ENCODE measurements at places on chromosomes 16 and 17.

DNA sequence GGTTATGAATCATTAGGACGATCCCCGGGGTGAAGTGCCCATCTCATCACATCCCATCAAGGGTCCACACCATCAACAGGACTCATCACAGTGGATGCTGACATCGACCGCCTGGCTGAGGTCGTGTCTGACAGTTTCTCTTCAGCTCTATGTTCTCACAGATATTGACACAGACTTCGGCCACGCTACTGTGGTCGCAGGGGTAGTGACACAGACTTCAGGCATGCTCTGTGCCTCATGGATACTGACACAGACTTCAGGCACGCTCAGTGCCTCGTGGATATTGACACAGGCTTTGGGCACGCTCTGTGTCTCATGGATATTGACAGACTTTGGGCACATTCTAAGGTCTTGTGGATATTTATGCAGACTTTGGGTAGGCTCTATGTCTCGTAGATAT, 50.1 kb downstream of the KLHDC4 start:
- DNase-seq, result no peak

GRCh38 chr16:27430512-27430911, 28.5 kb downstream of the IL21R start:
- DNase-seq, result no peak

- DNase-seq, result no peak
Measured at GRCh38 chr16:79762217-79762616, 161.7 kb upstream of the MAF start.

- DNase-seq, result no peak
Measured at GRCh38 chr17:48144976-48145798, 37.6 kb downstream of the SNX11 start.

- no peak for DNase-seq
Measured at GRCh38 chr16:31083981-31084380, 4.8 kb downstream of the PRSS53 start.

DNA sequence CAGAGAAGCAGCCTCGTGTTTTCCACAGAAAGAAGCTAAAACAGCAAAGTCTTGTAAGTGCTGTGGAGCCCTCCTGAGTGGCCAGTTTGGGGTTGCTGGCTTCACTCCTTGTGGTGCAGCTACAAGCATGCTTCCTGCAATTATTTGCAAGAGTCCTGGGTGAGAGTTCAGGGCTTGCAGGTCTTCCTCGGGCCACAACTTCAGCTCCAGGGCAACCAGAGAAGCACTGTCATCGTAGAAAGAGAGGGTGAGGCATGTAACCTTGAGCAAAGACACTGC, 37.9 kb downstream of the SHISA6 start:
- DNase-seq, result no peak

GRCh38 chr16:71254832-71255525, 24.5 kb upstream of the HYDIN start:
- DNase-seq, result no peak

- DNase-seq, result no peak
Measured at GRCh38 chr17:78173097-78173715, 4.8 kb downstream of the SYNGR2 start.

GRCh38 chr16:13503960-13504635, 415.9 kb upstream of the ERCC4 start:
- no peak for DNase-seq

DNA sequence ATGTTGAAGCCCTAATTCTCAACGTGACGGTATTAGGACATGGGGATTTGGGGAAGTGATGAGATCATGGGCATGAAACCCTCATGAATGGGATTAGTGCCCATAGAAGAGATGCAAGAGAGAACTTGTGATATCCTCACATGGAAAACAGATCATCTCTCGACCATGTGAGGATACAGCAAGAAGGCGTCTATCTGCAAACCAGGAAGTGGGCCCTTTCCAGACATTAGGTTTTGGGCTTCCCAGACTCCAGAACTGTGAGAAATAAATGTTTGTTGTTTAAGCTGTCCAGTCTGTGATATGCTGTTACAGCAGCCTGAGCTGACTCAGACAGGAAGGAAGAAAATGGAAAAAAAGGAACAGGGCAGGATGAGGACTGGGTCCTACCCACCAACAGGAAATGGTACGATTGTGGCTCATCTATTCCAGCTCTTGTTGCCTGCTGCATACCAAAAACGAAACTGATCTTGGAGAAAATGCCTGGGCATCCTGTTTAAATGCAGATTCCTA, 21.9 kb upstream of the SSTR2 start:
- DNase-seq, result no peak

DNA sequence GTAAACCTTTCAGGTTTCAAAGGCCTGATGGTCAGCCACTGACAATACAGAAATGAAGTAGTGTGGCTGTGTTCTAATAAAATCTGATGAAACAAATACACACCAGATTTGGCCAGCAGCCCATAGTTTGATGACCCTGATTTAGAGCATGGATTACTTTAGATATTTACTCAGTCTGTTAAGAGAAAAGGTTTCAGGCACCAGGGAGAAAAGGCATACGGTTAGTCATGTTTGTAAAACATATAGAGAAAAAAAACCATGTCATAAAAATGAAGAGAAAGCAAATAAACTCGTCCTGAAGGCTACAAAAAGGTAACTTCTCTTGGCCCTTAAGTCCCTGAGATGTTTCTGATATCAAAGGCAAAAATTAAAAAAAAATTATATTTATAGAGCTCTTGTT, 112.1 kb downstream of the ADAMTS18 start:
- no peak for DNase-seq

- no peak for DNase-seq
Measured at GRCh38 chr16:2734844-2735515, 15.0 kb upstream of the PRSS27 start.

DNA sequence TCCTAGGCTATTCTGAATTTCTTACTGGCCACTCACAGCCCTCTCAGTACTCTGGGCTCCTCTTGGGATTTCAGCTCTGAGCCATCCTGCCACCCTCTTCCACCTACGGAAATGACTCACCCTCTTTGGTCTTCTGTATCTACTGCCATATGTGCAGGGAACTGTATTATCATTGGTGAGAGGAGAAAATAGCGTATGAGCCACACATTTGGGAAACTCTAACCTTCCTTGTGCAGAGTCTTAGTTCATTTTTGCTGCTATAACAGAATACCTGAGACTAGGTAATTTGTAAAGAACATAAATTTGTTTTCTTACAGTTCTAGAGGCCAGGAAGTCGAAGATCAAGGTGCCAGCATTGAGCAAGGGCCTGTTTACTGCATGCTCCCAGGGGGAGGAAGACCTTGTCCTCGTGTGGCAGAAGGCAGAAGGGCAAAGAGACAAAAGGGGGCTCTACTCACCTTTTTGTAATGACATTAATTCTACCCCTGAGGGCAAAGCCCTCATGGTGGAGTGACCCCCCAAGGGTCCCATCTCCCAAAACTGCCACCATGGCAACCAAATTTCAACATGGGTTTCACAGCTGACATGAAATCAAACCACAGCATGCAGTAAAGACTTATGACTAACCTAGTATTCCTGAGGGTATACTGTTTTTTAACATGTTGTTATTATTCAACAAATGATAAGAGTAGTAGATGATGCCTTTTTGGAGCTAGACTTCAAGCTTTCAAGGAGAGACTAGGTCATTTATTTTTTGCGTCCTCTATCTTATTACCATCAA, 191.8 kb downstream of the PRKCA start:
- peak; percentile 40 for DNase-seq

DNA sequence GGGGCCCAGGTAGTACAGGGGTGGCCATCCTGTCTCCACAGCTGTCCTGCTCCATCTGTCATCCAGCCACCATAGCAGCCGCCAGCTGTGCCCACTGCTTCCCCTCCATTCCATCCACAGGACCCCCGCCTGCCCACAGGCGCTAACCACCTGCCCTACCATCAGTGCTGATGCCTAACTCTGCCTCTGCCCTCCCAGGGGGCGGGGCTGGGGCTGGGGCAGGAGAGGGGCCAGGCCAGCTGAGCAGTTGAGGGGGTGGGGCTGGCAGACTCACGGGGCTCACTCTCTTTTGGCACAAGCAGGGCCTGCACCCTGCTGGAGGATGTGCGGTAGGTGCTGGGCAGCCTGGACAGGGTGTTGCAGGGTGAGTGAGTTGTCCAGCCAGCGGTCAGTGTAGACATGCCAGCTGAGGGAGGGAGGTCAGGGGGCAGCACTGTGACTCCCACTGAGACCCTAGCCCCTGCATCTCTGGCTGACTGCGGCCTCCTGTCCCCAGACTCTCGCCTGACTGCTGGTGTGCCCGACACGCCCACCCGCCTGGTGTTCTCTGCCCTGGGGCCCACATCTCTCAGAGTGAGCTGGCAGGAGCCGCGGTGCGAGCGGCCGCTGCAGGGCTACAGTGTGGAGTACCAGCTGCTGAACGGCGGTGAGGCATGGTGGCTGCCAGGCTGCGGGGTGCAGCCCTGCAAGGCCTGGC, 9.6 kb downstream of the GALK1 start:
- DNase-seq, result no peak

DNA sequence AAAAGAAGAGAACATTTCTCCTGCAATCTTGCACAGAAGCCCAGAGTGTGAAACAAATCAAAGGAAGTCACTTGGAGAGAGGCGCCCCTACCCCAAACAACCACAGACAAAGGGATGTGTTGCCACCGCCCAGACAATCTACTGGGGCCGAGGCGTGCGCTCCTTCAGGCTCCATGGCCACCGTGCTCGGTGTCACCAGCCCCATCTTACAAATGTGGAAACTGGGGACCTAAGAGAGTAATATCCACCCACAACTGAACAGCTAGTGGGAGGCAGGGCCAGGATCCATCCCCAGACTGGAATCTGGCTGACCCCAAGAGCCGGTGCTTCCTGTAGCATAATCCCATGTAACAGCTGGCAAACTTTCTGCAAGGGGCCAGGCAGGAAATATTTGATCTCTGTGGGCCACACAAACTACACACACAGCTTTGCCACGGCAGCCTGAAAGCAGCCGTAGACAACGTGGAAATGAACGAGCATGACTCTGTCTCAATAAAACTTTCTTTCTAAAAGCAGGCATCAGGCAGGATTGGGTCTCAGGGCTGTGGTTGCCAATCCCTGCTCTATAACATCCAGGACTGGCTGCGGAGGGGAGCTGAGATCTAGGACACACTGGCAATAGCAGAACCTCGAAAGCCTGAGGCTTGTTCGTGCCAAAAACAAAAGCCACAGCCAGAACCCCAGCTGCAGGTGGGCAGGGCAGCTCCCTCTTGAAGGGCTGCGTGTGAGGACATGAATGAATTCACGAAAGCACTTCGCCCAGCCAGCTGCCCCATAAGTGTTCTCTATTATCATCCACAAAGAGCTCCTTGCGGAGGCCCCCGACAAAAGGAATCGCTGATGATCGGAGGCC, 26.6 kb upstream of the GINS2 start:
- no peak for DNase-seq
